ENCODE measurements at places on chromosomes 13 and 19.

- DNase-seq = peak; percentile 78
These were observed 5.4 kb upstream of the PLAUR start for GRCh38 chr19:43675269-43675879.

DNA sequence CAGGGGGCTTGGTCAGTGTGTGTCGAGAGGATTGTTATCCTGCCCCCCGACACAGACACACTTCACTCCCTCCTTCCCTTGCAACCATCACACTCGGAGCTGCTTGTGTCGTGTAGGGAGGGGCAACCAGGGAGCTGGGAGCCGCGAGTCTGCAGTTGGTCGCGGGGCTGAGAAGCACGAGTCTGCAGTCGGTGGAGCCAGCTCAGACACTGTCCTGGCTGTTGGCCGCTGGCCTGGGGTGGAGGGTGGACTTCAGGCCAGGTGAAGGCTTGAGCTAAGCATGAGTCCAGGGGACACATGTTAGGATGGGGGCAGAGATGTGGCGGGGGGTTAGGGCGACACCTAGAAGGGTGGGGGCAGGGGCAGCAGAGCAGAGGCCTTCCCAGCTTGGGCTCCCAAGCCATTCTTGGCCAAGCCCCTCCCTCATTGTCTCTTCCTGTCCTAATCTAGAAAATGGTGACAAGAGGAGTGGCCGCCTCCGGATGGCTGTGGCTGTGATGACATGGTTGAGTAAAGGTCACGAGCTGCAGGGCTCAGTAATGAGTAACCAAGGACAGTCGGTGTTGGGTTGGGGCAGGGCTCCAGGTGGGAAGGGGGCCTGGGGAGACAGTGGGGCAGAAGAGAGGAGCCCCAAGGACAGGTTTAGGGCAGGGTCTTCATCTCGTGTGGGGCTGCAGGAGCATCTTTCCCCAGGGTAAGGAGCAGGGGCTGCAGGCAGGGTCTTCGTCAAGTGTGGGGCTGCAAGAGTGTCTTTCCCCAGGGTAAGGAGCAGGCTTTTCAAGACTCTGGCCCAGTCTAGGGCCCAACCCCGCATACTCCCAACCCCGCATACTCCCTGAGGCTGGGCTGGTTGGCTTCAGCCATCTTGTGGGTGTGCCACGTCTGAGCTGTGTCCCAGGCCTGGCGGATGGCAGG lies 8.6 kb downstream of the PPP5C start:
- no peak for DNase-seq

DNA sequence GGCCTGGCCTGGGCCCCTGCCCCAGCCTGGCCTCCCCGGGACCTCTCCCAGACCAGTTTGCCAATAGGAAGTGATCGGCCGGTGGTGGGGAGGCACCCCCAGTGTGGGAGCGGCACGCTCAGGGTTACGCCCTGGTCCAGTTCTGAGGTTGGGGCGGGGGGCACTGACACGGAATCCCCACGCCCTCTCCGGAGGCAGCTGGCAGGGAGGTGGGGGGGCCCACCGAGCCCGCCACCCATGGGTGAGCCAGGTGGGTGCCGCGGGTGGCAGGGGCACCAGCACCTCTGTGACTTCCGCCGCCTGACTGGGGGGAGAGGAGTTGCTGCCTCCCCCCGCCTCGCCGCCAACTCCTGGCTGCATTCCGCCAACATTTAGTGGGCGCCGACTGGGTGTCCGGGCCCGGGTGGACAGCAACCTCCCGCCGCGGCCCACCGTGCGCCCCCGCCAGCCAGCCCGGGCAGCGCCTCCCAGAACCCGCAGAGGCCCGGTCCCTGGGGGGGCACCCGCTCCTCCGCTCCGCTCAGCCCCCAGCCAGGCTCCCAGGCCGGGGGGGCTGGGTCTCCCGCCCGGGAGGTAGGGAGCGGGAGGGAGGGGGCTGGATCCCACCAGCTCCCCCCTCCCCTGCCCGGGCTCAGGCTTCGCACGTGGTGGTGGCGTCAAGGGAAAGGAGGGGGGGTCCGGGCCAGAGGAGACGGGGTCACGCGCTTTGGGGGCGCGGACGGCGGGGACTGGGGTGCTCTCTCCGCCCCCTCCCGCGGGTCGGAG lies 2.0 kb downstream of the ZBTB7A start:
- DNase-seq = no peak

GRCh38 chr13:94333131-94333820 lies 146.2 kb downstream of the DCT start:
- DNase-seq = no peak

- peak; percentile 73 for DNase-seq
These were observed 8.9 kb upstream of the VN1R1 start for GRCh38 chr19:57465680-57466381.

GRCh38 chr19:695352-695949 lies at the start of gene PRSS57:
TSS of gene PRSS57 (minus strand) at chr19:695452. CDS start at chr19:695430, 22 bp downstream.
- DNase-seq = no peak

GRCh38 chr13:81211713-81212112 lies 870.8 kb upstream of the SPRY2 start:
- DNase-seq = no peak

DNA sequence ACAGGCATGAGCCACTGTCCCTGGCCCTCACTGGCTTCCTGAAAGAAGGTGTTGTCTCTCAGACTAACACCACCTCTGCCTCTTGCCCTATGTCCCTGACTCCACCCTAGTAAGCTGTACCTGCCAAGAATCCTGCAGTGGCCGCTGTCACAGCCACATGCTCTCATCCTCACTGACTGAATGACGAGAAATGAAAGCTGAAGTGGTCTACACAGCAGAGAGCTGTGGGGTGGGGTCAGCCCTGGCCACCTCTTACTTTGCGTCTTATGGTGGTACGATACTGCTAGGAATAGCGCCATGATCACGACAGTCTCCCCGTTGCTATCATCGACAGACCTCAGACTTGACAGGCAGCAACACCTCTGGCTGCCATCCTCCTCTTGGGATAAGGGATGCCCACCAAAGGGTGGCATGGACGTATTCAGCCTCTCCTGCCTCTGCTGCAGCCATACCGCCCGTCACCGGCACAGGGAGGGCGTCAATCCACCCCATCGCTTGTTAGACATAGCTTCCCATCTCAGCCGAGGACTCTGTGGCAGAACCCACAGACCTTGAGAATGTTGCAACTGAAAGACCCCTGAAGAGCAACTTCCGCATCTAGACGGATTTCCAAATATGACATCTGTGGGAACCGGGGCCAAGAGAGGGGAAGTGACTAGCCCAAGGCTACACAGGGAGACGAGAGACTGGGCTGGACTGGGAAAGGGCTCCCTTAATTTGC lies 809 bp downstream of the MYO1F start:
- DNase-seq = no peak

DNA sequence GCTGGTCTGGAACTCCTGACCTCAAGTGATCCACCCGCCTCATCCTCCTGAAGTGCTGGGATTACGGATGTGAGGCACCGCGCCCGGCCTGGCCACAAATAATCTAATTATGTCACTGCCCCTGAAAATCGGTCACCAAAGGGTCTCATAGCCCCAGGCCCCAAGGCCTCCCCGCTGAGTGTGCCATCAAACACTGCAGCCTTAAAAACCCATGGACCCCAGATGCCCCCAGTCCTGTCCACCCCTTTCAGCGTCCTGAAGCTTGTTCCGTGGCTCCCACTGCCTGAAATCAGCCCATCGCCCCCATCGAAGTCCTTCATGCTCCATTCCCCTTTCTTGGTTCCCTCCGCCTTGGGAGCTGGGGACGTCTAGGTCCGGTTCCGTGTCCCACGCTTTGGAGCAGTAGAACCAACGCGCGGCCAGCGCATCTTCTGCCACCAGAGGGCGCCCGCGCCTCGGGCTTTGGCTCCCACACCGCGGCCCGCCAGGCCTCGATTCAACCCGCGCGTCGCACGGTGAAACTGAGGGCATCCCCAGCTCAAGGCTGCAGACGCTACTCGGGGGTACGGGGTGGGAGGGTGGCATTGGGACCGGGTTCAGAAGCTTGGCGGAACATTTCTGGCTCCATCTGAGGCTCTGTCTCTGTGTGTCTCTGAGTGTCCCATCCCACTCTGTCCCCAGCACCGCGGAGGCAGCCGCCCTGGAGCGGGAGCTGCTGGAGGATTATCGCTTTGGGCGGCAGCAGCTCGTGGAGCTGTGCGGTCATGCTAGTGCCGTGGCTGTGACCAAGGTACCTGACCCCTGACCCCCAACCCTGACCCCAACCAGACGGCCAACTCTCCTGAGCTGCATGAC lies 3.5 kb downstream of the YJEFN3 start:
- DNase-seq = peak; percentile 53

DNA sequence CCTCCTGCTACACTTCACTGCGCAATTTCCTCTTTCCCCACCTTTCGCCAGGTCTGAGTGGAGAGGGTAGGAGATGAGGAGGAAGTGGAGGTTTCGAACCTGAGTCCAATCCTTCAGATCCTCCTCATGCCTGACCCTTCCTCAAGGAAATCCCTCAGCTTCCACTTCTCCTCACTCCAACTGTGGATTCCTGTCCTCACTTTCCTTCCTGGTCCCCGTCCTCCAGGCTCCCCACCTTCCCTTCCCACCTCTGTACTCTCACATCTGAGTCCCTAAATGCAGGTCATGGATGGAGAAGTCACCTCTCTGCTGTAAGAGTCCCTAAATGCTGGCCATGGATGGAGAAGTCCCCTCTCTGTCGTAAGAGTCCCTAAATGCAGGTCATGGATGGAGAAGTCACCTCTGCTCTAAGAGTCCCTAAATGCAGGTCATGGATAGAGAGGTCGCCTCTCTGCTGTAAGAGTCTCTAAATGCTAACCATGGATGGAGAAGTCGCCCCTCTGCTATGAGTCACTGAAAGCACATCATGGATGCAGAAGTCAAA lies 3.1 kb downstream of the TMEM86B start:
- no peak for DNase-seq

GRCh38 chr13:48816700-48817099 lies 159.0 kb upstream of the FNDC3A start:
- DNase-seq = no peak

DNA sequence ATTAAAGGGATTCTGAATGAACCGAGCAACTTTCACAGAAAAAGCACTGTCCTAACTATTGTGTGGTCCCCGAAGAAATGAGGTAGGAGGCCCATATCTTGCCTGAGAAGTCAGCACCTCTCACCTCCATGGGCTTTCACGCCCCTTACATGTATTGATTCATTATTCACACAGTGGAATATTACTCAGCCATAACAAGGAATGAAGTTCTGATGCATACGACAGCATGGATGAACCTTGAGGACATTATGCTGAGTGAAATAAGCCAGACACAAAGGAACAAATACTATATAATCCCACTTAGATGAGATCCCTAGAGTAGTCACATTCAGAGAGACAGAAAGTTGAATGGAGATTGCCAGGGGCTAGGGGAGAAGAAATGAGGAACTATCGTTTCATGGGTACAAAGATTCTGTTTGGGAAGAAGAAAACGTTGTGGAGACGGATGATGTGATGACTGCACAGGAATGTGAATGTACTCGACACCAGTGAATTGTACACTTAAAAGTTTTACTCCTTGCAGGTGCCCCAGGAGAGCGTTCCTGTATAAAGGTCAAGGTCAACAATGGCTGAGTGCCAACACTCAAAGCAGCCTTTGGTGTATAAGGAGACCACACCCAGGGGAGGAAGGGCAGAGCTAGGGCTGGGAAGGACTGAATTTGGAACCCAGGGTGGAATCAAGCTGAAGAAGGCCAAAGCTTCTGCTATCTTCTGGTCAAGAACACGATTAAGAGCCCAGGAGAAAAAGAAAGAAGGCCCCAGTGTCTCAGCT lies 22.5 kb downstream of the ZIC5 start:
- no peak for DNase-seq

DNA sequence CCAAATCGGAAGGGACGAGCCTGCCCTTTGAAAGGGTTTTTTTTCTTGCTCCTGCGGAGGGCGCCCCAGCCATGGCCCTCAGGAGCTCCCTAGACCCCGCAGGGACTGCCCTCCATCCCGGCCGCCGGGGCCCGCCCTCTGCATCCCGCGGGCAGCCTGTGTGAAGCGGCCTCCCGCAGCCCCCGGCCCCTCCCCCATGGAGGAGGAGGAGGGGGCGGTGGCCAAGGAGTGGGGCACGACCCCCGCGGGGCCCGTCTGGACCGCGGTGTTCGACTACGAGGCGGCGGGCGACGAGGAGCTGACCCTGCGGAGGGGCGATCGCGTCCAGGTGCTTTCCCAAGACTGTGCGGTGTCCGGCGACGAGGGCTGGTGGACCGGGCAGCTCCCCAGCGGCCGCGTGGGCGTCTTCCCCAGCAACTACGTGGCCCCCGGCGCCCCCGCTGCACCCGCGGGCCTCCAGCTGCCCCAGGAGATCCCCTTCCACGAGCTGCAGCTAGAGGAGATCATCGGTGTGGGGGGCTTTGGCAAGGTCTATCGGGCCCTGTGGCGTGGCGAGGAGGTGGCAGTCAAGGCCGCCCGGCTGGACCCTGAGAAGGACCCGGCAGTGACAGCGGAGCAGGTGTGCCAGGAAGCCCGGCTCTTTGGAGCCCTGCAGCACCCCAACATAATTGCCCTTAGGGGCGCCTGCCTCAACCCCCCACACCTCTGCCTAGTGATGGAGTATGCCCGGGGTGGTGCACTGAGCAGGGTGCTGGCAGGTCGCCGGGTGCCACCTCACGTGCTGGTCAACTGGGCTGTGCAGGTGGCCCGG lies 815 bp downstream of the MAP3K10 start:
- DNase-seq = peak; percentile 52

GRCh38 chr13:94550062-94550738 lies 45.8 kb downstream of the TGDS start:
- peak; percentile 62 for DNase-seq

DNA sequence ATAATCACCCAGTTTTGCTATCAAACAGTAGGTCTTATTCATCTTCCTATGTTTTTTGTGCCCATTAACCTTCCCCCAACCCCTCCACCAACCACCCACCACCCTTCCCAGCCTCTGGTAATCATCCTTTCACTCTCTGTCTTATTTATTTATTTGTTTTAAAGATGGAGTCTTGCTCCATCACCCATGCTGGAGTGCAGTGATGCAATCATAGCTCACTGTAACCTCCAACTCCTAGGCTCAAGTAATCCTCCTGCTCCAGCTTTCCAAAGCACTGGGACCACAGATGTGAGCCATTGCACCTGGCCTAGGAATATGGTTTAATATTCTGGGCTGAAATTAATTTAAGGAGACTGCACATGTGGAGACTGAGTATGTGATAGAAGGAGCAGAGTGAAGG lies 527.0 kb downstream of the GPC6 start:
- no peak for DNase-seq

DNA sequence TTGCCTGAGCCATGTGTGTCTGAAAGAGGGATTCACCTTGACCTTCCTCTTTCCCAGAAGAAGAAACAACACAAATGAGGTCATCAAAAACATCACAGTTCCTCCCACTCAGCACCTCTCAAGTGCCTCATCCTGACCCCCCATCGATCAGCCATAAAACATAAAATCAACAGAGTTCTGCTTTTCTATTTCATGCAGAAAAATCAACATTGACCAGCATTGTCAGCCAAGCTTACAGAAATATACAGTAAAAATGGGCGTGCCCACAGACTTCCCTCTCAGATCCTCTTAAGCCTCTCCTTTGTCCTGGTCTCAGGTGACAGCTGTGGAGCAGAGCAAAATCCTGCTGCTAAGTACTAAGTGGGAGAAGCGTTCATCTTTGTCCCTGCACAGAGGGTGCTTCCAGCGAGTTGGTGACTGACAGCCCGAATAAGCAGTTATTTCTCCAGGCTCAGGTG lies 213.3 kb downstream of the OLFM4 start:
- DNase-seq = no peak

GRCh38 chr19:4115050-4115817 lies 8.7 kb downstream of the MAP2K2 start:
- DNase-seq = no peak

Data from A549 (cell line).